ENCODE measurements at places on chromosomes 1 and 21.

DNA sequence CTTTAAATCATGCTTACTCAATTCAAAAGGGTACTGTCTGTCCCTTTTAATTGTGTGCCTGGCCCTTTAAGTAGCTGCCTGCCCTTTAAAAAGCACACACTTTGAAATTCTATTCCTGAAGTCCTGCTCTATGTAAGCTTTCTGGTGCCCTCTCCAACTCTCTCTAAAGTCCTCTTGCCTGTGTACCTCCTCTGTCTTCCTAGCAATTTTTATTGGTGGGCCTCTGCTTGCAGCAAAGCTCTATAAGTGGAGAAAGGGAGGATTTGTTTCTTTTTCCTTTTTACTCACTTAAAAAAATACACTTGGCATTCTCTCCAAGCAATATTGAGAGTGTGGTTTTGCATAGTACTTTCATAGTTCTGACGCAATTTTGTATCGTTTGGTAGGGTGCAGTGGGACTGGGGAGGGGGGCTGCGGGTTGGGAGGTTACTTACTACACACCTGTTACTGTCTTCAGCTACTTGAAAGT lies 135.4 kb downstream of the LMO4 start:
- DNase-seq = no peak

DNA sequence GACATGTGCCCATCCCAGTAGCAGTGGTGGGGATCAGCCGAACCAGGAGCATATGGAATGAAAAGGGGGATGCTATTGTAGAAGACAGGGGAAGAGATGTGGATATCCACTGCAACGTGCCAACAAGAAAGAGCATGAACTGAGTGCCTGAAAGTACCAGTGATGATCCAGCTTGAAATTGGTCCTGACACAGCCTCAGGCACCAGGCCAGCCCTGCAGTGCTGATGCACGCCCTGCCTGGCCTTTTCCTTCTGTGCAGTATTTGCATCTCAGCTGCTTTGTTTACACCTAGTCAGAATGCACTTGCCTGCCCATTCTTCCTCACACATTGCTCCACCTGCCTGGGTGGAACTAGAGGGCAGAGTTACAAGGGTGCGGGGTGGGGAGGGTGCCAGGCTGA lies 50.3 kb upstream of the ARTN start:
- DNase-seq = no peak

DNA sequence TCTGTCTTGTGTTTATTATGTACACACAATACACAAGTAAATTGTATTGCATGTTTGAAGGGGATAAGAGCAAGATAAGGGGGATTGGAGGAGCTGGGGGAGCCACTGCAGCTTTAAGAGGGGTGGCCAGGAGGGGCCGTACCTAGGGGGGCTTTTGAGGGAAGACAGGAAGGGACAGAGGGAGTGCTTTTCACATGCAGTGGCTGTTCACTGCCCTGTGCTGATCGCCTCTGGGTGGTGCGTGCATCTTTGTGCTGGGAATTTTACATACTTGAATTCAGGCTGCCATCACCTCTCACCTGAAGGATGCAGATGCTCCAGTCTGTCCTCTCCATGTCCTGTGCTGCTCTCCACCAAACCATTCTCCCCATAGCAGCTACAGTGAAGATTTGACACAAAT lies 179.5 kb downstream of the PTPRU start:
- DNase-seq = no peak

- DNase-seq = no peak
Measured at GRCh38 chr1:1143636-1144035, 27.7 kb upstream of the C1orf159 start.

- no peak for DNase-seq
Measured at GRCh38 chr1:201693890-201694607, 134.9 kb upstream of the IPO9 start.

GRCh38 chr1:231964241-231964640 lies 337.7 kb downstream of the DISC1 start:
- DNase-seq = no peak

DNA sequence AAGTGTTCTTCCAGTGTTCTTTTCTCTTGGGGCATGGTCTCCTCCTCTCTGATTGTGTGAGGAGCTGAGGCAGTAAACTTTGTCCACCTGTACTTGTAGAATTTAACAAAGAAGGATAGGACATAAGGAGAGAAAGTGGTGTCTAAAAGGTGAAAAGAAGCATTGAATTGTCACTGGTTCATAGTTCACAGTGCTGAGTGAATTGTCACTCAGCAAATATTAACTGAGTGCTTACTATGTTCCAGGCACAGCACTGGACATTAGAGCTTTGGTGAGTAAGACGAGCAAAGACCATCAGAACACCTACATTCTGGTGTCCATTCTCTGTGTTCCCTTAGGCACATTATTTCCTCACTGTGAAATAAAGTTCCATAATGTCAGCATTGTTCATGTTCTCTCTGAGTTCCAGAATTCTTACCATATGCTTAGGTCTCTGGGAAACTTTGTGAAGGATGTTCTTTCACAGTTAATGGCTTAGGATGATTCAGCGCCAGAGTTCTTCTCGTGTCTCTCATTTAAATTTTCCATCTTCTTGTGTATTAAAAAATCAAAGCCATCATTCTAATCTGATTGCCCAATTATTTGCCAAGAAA lies 156.8 kb upstream of the HOOK1 start:
- no peak for DNase-seq

DNA sequence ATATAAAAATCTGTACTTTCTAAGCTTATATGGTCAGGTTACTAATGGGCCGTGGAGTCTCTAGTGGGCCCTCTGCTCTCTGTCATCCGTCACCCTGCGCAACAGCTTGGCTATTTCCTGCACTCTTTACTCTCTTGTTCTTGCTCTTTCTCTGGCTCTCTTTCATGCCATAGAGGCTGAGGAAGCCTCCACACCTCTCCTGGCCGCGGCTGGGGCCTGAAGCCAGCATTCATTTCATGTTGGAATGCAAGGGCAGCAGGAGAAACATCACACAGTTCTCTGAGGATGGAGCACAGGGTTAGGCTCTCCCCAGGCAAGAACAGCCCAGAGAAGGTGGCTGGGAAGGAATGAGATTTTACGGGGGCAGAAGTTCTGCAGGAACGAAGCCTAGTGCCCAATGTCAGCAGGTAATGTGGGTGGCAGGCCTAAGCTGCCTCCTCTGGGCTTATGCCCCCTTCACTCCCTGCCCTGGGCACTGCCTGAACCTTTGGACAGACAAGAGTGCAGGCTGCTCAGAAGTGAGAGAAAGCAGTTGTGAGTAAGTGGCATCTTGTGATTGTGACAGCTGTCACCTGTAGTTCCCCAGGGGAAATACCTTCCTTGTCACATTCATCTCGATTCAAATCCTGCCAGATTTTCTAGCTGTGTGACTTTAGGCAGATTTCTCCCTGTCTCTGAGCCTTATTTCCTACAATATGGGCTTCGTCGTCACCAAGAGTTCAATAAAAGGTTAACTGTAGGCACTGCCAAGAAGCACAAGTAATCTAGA lies 3.6 kb upstream of the FHAD1 start:
- no peak for DNase-seq

- no peak for DNase-seq
Measured at GRCh38 chr1:193176788-193177187, 9.6 kb downstream of the B3GALT2 start.

GRCh38 chr1:235009074-235009473 lies 119.6 kb downstream of the TOMM20 start:
- no peak for DNase-seq

DNA sequence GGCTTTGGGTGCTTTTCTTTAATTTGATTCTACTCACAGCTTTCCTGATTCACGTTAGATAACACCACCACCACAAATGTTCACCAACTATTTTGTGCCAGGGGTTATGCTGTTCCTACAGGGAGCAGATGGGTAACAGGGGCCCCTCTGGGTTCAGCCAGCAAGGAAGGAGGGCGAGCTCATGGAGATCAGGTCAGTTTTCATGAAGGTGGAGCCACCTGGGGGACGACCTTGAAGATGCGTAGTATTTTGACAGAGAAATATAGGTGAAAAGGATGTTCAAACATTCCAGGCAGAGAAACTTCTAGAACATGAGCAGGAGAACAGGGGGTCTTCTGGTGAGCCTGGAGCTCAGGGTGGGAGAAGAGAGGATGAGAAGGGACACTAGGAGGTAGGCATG lies 28.9 kb downstream of the KIAA0040 start:
- DNase-seq = no peak

DNA sequence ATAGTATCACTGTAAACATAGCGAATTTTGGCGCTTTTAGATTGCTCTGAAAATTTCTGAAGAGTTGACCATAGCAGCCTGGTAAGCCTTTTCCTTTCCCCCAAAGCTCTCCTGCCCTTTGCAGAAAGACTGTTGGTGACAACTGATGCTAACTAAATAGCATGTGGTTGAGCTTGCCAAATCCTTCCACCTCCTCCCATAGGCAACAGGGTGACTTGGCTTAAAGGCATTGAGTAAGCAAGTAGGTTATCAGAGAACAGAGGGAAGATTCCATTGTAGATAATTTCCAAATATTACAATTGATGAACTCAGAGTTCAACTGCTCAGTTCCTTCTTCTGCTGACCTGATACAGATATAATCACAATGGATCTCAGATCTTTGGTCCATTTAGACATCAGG lies 19.9 kb upstream of the HMGCL start:
- no peak for DNase-seq

DNA sequence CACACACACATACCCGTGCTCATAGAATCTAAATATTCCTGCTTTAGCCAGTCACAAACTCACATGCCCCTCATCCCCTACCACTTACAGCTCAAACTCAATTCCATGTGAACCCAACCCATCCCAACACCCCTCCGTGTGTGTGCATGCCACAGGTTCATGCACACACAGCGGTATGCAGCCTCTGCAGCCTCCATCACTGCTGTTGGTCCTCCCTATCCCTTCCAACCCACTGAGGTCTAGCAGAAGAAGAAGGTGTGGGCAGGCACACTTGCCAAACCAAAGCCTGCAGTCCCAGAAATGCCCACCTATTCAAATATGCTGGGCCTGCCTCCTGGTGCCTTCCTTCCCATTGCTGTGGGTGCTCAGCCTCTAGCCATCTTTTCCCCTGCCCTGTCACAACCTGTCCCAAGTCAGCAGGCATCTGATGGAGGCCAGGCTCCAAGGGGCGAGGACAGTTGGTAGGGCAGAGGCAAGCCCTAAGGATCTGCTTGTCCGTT lies 26.2 kb downstream of the SLC2A1 start:
- no peak for DNase-seq

GRCh38 chr1:215106067-215106466 lies 23.5 kb downstream of the KCNK2 start:
- DNase-seq = no peak

GRCh38 chr1:40806731-40807695 lies 23.4 kb downstream of the KCNQ4 start:
- no peak for DNase-seq

GRCh38 chr1:233393084-233393840 lies 65.7 kb downstream of the MAP3K21 start:
- no peak for DNase-seq

DNA sequence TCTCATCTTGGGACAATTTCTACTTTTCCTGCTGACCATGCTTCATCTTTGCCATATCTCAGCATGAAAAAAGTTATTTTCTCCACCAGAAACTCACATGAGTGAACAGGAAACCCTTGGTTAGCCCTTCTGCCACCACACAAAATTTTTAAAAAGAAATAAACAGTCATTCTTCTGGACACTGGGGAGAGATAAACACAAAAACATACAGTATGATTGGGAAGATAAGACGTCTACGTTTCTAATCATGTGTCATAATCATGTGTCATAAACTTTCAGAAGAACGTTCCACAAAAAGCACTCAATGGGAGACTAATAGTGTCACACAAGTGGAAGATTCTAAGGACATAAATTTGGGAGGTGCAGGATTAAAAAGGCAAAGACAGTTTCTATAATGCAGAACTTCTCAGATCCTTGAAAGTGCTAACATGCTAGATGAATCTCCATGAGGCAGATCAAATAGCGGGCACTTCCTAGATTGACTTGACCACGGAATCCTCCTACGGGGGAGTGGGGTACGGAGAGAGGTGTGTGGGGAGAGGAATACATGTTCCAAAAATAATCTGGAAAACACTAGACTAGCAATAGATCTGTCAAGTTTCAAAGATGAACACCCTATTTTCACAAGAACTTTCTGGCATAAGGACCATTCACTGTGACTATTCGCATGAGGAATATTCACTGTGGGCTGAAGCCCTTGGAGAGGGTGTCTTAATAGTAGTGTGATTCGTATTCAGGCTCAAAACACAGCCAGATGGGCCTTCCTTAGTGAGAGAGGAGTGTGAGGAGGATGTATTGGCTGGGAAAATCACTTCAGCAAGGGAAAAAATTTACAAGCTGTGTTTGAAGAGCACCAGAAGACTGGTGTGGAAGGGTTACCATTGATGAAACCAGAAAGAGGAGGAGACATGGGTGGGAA lies 206.7 kb downstream of the SETD4 start:
- no peak for DNase-seq

DNA sequence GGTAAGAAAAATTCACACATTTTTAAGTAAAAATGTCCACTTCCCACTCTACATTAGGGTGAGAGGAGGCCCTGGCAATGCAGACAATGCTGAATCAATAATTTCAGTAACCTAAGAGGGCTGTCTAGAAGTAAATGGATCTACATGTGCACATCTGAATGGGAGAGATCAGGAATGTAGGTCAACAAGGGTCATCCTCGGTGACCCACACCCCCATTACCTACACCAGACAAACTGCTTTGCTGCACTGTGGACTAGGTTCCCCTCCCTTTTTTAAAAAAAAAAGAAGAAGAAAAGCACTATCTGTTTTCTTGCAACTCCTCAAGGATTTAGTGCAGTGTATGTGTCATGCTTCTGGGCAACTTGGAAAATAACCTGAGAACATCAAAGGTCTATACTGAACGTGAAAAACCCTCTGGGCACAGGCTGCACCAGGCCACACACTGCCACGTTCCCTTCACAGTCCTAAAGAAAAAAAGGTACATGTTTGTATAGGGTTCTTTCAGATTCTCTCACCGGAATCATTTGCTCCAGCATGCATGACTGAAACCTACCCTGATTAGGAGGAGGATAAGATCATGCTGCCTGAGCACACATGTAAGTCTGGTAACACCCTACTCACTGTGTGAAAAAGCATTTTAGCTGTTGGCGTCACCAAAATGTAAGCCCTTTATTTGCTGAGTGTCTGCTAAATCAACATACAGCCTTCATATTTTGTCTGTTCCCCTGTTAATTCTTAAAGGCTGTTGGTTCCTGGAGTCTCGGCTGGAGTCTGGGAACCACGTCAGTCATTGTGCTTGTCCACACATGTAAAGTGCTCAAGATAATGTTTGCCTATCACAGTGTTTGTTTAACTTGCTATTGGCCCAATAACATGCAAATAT lies 341.0 kb downstream of the SMYD3 start:
- DNase-seq = peak; percentile 59
